ENCODE measurements at places on chromosomes 2 and 18.
A peak's percentile ranks its signal among the peaks of the same experiment; 100 is the strongest.

DNA sequence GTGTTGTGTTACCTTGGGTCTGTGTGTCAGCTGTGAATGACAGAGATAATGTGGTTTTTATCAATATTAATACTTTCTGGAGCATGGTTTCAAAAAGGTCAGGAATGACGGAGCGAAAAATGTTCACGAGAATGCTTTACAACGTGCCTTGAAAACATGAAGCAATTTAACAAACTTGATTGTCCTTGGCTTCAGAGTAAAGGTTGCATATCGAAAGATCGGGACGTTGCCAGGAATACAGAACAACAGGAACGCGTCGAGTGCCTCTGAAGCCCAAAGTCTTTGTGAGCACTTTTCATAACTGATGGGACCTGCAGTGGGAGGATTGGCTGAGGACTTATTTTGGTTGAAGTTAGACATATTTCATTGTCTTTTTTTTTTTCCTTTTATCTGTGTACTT is 206.1 kb downstream of the ZNF407 start:
- no peak for DNase-seq

GRCh38 chr2:31053929-31054782 is 84.1 kb downstream of the GALNT14 start:
- DNase-seq = no peak

- no peak for DNase-seq
Measured at GRCh38 chr2:15816674-15817406, 123.5 kb upstream of the MYCN start.

GRCh38 chr2:2930841-2931240 is 446.8 kb downstream of the EIPR1 start:
- no peak for DNase-seq

- no peak for DNase-seq
Measured at GRCh38 chr2:127231130-127231865, 11.2 kb upstream of the CYP27C1 start.

DNA sequence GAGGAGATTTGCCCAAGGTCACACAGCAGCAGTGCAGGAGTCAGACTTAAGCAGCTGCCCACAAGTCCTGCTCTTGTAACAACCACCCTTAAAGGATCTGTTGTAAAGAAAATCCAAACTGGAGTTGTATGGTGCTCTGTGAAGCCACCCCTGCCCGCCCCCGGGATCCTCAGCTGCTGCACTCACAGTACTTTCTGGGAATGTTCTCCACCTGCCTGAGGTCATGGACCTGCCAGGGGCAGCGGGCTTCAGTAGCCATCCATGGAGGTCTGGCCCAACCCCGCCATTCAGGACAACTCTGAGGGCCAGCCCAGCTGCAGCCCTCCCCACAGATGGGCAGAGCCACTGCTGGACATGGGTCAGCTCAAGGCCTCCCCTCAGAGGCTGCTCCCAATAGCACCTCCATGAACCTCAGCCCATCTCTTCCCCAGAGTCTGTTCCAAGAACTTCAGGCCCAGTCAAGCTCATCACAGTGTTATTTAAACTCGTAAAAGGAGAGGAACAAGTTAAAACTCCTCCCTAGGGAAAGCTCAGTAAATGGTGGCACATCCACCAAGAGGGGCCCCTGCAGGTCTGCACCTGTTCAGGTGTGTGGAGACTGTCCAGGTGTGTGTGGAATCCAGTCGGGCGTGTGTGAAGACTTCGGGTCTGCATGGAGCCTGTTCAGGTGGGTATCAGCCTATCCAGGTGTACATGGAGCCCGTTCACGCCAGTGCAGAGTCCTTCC is 39.4 kb upstream of the GPC1 start:
- no peak for DNase-seq

GRCh38 chr2:65655000-65655399 is 222.6 kb upstream of the SPRED2 start:
- DNase-seq = no peak

DNA sequence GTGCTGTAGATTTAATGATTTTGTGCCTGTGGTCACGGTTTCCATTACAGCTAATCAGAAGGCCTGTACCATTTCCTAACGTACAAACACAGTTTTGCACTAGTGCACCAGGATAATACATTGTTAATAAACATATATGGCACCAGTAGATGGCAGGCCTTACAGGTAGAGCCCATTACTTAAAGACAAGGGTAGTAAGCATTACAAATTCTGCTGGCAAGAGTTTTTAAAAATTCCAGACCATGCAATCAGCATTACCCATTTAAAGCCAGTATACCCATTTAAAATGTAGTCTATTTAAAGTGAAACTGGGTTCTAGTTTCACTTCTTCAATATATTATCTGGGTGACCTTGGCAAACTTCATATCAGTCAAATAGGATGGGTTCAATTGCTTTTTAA is 224.2 kb downstream of the NUP35 start:
- DNase-seq = no peak

DNA sequence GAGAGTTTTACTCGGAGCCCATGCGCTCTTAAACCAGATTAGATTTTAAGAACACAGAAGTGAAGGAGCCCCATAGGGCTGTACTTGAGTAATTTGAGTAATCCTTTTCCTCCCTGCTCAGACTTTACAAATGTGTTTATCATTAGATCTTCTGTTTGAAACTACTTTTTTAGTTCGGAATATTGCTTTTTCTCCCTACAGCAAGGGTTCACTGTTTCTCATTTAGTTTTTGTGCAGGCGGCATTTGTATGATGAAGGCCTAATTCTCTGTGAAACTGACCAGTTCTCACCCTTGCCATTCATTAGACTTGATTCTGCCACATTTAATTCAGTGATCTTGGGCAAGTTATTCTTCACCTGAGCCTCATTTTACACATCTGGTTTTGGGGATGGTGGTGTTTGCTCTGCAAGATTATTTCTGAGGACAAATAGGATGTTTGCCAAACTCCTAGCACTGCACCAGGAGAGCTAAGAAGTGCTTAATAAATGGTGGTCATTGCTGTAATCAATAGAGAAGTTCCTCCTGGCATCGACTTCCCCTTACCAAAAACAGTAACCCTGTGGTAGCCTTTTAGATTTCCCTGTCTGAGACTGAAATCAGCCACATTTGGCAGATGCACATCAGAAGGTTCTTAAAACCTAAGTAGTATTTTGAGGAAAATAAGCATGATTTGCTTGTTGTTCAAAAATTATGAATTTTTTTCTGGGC is 2.2 kb downstream of the B3GNT2 start:
- DNase-seq = no peak

GRCh38 chr2:80068038-80068731 is 236.4 kb downstream of the LRRTM1 start:
- DNase-seq = no peak

DNA sequence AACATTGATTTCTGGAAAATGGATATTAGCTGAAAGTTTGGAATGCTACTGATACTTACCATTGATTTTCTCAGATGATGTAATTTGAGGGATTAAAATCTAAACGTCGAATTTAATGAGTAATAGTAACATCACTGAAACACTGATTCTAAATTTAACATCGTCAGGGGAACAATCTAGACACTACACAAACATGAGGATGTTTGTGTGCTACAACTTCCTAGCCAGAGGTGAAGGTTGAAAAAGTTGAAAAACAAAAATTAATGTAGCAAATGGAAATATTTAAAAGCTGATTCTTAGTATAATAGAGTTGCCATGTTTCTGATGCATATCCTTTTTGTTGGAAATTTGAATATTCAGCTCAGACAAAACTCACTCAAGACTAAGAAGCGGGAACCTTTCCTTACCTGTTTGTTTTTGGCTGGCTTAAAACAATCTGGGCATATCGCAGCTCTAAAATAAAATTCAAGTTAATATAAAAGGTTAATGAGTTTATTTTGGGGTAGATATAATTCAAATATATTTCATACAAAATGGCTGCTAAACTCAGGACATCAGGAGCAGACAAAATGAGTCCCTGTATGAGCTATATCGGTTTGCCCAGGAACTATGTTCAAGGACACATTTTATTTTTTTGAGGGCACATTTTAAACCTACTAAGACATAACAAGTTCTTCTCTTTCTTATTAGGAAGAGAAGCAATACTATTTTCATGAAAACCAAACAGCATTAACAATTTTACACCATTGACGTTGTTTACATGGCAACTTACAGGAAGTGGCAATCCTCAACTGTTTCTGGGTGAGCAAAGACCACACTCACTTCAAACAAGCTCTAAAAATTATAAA is 52.6 kb upstream of the PEX13 start:
- DNase-seq = no peak

DNA sequence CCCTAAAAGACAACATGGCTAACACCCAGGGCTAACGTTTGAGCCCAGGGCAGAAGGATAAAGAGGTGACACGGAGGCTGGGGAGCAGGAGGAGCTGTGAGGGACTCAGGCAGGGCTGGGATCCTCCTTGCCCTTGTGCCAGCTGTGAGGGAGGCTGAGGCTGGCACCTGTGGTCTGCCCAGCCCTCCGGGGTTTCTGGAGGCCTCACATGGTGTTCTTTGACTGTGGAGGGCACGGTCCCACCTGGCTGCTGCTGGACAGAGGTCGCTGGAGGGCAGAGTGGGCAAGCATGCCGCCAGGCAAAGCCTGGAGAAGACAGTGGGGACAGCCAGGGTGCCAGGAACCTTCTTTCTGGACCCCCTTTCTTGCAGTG is 26.8 kb upstream of the CNNM3 start:
- no peak for DNase-seq

GRCh38 chr2:36993841-36994620 is 27.7 kb upstream of the STRN start:
- no peak for DNase-seq

DNA sequence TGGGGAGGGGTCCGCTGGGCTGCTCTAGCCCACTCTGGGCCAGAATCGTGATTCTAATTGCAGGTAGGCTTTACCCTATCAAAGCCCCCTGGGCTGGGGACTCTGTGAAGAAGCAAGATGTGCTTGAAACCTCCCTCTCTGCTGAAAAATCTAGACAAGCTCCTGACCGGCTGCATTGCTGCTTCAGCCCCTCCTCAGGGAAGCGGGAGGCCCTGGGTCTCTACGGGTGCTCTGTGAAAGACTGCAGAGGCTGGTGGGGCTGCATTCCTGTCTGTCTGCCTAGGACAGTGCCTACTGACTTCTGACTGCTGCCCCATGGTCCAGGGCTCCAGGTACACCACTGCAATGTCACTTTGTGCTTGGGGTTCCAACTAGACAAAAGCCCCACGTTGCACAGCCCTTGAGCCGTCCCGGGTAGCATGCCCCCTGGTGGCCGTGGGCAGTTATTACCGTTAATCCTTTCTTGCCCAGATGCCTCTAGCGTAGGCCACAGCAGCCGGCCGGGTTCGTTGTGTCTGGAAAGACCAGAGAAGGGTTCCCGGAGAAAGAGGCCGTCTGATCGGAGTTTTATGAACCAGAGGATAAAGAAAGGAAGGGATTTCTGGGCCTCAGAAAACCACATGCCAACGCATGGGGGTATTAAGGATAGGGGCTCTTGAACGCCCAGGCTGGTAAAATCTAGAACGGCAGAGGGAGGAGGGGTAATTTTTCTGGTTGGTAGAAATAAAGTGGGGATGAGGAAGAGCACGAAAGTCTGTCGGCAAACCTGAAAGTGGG is 15.9 kb upstream of the C1QL2 start:
- DNase-seq = peak; percentile 36

GRCh38 chr2:210839034-210839433 is 282.6 kb downstream of the CPS1 start:
- no peak for DNase-seq

DNA sequence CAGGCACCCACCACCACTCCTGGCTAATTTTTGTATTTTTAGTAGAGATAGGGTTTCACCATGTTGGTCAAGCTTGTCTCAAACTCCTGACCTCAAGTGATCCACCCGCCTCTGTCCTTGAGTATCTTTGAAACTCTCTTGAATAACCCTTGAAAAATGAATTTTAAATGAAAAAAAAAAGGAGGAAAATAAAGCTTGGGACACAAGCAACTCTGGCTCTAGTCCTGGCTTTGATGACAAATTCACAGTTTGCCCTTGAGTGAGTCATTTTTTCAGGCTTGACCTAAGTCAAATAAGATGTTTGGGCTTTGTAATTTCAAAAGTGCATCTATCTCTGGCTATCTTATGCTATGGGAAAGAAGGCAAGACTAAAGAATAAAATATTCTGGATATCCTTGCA is 79.0 kb upstream of the TRIB2 start:
- no peak for DNase-seq

- no peak for DNase-seq
Measured at GRCh38 chr2:176885661-176886060, 326.9 kb upstream of the HNRNPA3 start.

- DNase-seq = no peak
Measured at GRCh38 chr2:190668892-190669291, 20.0 kb downstream of the NAB1 start.

GRCh38 chr2:222423186-222423585 is 1.2 kb upstream of the SGPP2 start:
- no peak for DNase-seq

- DNase-seq = no peak
Measured at GRCh38 chr18:31695989-31696388, 11.6 kb upstream of the B4GALT6 start.

GRCh38 chr2:30798536-30798991 is 8.7 kb downstream of the CAPN13 start:
- no peak for DNase-seq

DNA sequence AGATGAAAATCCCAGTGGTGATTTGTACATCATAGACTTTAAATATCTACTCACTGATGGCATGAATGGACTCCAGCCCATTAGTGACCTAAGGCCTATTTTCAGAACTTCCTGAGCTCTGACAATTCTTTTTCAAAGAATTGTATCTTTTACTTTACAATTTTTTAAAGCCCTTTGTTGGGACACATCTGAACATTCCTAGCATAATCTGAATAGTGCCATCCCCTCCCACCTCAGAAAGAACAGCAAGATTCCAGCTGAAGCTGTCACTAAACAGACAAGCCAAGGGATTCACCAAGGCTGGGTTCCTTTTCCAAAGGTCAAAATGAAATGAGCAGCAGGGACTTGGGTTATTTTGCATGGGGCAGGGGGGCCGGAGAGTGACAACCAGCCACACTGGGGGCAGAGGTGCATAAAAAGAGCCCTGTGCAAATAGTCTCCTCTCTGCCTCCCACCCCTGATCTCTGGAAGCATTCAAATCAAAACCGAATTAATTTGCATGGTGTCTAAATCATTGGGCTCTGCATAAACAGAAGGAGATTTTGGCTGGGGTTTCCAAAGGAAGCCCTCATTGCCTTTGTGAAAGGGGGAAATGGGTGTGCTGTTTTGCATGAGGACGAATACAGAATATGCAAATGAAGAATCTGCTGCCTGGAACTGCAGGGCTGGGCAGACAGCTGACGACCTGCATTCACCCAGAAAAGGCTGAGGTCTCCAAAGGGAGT is 17.2 kb downstream of the EPHA4 start:
- no peak for DNase-seq

- no peak for DNase-seq
Measured at GRCh38 chr2:72014831-72015230, 132.8 kb downstream of the CYP26B1 start.

Measured in substantia nigra (tissue), 51 donors.